ENCODE measurements at places on chromosomes 7 and 10. TPM values are rescaled to one million over a fixed set of nuclear protein-coding genes. Genes with fewer than 3 reads are reported as not detected.

NSUN5 gene
- total RNA-seq: 16.8 TPM

- no peak for DNase-seq
These were observed 9.6 kb upstream of the MINDY3 start for GRCh38 chr10:15869935-15870334.

DNA sequence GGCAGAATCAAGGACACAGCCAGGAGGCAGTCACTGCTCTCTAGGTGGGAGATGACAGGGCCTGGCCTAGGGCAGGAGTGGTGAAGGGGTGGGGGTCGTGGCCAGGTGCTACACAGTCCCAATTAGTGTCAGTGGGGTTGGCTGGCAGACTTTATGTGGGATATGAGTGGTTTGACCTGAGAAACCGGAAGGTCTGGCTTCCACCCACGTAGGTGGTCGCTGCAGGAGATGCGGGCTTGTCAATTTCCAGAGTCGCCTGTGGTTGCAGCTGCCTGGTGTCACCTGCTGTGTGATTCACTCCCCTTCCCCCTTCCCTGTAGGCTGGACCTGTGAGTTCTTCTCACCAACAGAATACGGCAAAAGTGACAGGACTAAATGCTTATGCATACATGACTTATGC, 124.3 kb downstream of the KLF6 start:
- DNase-seq: no peak

TRIM50 gene
- total RNA-seq: not detected

RARRES2 gene
- not detected for total RNA-seq

UCN3 gene
- not detected for total RNA-seq

VWDE gene
- not detected for total RNA-seq

DNA sequence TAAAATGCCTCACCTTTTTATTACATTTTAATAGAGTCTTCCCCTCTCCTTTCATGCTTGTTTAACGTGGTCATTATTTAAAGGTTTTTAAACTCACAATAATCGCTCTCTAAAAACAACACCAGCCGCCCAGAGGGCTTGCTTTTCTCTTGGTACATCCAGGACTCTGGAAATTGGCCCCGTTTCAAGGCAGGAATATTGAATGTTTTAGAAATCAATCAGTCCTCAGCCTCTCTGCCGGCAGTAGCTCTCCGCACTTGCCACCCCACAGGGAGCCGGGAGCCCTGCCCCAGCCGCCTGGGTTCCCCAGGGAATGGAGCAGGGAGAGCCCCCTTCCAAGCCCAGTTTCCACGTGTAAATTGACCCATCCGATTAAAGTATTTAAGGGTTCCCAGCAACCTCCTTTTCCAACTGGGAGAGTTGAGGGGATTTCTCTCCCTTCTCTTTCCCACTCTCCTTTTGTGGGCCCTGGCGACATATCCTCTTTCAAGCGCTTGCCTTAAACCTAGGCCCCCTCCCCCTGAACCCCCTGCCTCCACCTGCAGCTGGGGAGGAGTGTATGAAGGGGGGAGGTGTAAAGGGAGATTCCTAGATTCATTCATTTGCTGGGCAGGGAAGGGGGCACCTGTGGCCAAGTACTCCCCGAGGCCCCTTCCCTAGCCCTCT, 1.9 kb downstream of the FGF8 start:
- no peak for DNase-seq

GRCh38 chr10:110363572-110364411, 59.1 kb upstream of the SMNDC1 start:
- DNase-seq: no peak

DNA sequence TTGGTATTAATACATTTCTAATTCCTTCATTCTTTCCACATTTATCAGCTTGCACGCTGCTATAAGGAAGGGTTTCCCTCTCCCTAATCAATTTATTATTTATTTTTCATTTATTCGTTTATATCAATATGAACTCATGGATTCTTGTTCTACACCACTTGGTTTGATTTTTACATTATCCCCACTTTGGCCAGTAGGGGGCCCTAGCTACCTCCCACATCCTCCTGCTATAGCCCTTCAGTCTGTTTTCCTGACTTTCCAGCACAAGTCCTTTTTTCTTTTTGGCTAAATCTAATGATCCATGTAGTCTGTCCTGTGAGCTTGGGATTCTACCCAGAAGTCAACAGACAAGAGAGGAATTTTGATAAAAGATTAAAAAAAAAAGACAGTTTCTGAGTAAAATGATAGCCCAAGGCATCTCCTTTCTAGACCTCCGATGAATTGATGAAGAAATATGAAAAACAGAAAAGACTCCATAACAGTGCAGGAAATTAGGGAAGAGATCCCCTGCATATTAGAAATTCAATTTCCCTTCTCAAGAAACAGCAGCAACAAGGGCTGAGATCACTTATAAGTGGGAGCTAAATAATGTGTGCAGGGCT, 47.7 kb downstream of the LYZL2 start:
- peak; percentile 30 for DNase-seq

- DNase-seq: no peak
These were observed 70.0 kb downstream of the ALOX5 start for GRCh38 chr10:45444022-45444421.
